Epithelial cell of proximal tubule (primary cell): ENCODE measurements at places on chromosomes 16 and 17.

- DNase-seq = no peak
Observed at GRCh38 chr16:47197536-47198179, 53.9 kb upstream of the NETO2 start.

- no peak for DNase-seq
Observed at GRCh38 chr16:57167538-57167937, 18.3 kb downstream of the PSME3IP1 start.

DNA sequence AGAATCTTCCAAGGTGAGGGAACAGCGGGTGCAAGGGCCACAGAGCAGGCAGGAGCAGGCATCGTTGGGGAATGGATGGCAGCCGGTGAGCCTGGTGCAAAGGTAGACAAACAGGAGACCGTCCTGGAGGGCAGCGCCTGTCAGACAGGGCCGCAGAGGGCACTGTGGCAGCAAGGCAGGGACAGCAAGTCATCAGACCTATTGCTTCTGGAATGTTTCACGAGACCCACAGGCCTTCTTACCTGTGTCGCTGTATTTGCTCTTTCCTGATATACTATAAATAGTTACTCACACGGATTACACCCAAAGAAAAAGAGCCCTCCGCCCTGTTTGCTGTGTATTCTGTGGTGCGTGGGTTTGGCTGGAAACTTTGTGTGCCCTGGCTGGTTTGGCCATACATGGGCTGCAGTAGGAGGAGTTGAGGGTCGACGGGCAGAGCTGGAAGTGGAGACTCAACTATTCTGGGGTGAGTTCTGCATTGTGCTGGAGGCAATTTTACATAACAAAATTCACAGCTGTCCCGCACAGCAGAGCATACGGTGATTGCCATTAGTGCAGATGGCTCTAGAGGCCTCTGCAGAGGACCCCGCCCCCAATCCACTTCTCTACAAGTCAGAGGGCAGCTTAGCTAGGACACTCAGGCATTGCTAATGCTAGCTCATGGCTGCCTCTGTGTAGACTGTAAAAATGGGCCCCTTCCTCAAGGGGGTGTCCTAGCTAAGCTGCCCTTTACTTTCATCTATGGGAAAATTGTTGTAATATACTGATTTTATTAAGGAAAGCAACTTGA, 18.6 kb upstream of the POLR3E start:
- DNase-seq = no peak

DNA sequence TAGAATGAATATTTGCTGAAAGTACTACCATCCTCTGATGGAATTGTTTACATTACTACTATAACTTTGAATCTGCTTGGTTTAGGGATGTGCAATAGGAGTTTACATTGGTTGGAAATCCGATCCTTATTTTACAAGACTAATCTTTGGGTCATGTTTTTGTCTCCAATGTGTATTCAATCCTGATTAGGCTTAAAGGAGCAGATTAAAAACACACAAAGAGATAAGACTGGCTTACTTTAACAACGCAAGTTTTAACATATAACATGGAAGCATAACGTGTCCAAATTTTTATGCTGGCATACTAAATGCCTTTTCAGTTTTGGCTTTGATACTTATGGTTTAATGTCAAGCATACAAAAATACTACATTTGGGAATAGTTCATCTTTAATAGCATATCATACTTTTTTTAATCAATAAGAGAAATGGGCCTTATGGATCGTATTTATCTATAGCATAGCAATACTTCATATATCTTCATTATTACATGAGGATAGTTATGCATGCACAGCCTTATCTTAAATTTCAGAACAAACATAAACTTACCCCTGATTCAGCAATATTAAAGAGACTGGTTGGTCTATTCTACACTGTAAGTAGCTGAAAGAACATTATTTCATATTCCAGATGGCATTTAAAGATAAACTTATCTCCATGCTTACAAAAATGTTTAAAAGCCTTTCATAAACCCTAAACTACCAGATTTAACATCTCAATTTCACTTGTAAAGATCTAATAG, 69.9 kb upstream of the NACA2 start:
- DNase-seq = no peak

GRCh38 chr17:47812146-47812920, 9.3 kb downstream of the OSBPL7 start:
- DNase-seq = no peak

DNA sequence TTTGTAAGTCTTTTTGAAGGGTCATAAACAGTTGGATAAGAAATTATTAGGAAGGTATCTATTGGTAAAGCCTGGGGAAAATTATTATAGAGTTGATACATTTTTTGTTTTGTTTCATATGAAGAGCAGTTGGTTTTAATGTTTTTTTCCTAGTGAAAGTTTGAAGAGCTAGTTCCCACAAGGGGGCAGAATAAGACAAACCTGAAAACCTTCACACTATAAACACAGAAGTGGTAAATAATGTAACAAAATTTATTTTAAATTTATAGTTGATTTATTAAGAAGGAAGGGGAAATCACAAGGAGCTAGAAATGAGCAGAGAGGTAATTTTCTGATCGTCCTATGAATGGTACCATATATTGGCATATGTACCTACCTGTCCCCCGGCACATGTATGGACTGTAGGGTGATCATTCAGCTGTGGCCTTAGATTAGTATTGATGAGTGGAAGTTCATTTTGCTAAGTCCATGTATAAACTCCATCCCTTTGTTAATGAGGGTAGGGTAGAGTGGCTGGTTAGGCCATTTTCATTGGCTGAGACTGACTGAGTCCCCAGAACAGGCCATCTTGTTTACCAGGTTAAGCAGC, 116.3 kb downstream of the TANC2 start:
- no peak for DNase-seq

DNA sequence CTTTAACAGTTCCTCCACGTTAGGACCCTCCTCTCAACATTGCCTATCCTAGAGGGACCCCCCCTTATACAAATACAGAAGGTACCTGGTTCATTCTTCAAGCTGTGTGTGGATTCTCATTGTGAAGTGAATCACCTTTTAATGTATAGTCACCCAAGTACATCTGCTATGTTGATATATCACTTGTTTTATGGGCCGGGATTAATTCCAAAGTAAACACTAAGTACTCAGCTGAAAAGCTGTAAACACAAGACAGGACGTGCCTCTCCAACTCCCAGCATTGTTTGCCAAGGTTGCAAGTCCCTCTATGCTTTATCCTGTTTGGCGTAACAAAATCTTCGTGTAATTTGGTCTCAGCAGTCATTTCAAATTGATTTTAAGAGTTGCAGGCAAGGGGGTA, 123.6 kb downstream of the RBFOX1 start:
- DNase-seq = no peak

DNA sequence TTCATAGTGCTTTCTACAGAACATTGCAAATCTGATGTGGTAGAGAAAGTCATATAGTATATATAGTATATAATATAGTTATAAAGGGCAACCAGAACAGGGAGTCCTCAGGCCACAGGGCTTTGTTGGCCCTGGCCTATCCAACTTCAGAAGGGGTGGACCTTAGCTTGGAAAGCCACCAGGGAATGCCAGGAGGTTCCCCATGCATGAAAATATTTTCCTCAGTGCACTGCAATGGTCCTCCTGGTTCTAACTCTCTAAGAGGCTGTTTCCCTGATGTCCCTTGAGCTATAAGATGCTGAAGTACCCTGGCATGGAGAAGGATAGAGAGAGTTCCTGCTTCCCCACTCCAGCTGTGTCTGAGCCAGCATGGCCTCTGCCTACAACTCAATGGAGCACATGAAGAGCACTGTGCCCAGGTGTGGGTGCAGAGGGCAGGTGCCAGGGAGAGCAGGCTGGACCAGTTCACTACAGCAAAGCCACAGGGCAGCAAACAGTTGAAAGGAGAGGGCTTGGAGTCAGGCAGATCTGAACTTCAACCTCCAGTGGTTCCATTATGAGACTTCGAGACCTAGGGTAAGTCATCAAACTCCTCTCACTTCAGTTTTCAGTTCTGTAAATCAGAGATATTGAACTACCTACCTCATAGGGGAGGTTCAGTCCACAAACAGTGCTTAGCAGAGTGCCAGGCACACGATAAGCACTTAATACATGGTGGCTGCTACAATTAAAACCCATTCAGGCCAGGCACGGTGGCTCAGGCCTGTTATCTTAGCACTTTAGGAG, 183.1 kb downstream of the SALL1 start:
- no peak for DNase-seq

DNA sequence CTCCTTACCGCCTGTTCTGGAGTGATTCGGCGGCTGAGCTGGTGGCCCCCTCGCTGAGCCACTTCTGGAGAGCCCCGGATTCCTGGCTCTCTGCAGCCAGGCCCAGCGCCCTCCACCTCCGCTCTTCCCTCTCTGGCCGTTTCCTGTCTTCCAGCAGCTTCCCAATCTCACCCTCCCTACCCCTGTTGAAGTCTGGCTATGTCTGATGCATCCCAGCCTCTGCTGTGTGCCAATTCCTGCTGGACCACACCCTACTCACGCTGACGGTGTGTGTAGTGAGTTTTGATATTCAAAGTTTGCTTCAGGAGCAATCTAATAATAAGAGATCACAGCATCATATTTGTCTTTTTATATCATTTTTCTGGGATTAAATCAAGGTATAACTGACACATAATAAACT, 9.4 kb downstream of the CD300LD start:
- no peak for DNase-seq

- no peak for DNase-seq
Observed at GRCh38 chr16:88505405-88506082, 52.5 kb downstream of the ZFPM1 start.

- no peak for DNase-seq
Observed at GRCh38 chr17:48769009-48769675, 40.6 kb upstream of the HOXB13 start.

GRCh38 chr16:2981177-2981898, 1.1 kb upstream of the PKMYT1 start:
- DNase-seq = no peak

GRCh38 chr16:10654592-10655414, 39.9 kb downstream of the TEKT5 start:
- no peak for DNase-seq

GRCh38 chr17:14514973-14515372, 214.1 kb downstream of the HS3ST3B1 start:
- no peak for DNase-seq

DNA sequence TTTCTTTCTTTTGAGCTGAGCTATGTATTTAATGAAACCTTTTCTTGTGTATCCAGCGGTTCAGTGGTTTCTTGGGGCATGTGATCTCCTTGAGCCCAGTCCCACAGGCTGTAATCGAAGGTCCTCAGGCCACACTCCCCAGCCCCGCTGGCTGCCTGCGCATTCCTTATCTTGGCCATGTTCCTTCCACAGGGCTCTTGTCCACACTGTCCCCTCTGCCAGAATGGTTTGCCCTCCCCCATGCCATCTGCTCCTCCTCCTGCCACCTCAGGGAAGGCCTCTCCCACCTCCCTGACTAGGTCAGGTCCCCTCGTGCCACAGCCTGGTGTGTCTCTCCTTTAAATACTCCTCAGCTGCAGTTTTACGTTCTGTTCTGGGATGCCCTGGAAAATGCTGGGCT, 12.1 kb upstream of the NLRC5 start:
- no peak for DNase-seq

DNA sequence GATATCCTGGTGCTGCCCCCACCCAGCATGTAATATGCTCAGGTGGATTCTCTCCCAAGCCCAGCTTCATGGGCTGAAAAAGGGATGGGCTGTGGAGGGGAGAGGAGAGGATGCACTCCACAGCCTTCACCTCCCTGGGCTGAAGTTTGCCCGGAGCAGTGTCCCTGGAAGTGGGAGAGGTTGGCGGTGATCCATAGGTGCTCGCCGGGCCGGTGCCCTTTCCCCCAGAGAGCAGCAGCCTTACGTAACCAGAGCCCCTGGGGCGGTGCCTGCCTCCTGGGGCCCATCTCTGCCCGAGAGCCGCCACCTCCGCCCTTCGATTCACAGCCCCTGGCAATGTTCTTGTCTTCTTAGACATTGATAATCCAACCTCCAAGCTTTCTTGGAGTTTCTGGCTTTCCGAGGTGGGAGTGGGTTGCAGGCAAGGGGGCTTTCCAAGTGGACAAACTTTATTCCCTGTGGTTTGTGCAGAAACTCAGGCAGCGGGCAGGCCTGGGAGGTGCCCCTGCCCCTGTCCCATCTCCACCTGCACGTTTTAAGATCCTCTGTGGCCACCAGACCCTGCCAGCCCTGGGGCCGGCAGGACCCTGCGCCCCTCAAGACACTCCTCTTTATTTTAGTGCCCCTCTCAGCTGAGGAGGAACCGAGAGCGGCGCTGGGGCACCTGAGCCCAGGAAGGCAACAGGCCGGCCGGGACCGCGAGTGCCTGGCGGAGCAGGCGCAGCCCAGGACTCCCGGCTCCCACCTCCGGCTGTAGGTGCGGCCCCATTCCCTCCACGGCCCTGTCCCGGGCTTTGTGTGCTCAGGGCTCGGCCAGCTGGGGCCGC, 3.1 kb upstream of the WDR90 start:
- DNase-seq = no peak

- no peak for DNase-seq
Observed at GRCh38 chr16:1471569-1472194, 3.1 kb downstream of the CLCN7 start.

- DNase-seq = peak; percentile 4
Observed at GRCh38 chr17:31052187-31052889, 42.4 kb upstream of the NF1 start.

DNA sequence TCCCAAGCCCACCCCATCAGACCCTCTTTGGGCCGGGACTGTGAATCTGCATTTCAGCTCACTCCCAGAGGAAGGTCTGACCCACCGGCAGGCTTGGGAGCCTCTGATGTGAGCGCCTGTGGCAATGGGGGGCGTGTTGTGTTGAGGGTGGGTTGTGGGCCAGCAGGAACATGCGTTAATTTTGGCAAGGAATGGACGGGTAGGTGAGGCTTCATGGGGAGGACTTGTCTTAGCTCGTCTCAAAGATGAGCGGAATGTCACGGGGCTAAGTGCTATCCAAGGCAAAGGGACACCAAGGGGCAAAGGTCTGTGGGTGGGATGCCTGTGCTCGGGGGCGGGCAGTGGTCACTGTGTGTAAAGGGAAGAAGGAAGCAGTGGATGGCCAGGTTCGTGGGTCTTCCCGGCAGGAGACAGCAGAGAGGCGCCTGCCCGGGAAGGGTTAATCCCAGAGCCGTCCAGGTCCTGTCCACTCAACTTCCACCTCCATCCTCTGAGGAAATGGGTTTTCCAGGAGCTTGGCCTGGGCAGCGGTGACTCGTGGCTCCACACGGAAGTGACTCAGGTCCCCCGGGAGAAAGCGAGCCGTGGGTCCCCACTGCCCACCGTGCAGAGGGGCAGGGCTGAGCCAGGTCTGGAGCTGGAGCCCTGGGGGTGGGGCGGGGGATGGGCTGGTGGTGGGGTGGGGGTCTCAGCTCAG, 17.4 kb downstream of the ADGRG1 start:
- no peak for DNase-seq
